CMK (cell line): ENCODE measurements at places on chromosomes 5 and 9.

DNA sequence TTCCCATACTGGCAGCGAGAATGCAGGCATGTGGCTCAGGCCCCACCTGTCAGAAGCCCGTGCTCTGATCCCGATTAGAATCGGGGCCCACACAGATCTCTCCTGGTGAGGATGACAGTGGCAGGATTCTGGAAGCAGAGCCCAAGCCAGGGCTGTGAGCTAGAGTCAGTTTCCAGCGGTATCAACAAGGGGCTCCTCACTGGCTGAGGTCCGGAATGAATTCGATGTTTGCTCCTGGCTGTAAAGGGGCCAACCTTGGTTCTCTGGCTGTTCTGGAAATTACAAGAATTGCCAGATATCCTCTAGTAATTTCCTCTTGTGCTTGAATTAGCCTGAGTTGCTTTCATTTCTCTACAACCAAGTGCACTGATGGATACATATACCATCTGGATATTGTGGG, 129.1 kb upstream of the SPRY4 start:
- DNase-seq = no peak

DNA sequence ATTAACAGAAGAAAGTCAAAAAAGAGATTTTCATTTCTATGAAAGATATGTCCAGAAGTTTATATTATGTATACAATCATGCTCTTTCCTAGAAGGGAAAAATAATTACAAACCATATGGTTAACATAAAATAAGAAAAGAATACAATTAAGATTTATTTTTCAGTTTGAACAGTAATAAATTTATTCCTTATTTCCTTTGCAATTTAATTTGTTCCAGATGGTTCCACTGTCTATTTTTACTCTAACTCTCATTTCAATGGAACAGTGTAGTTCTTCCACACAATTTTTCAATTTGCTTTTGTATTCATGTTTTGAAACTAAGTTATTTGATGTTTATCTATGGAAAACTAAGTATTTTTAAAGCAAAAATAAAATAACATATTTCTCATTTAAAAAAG, 1026.3 kb downstream of the TAF11L14 start:
- no peak for DNase-seq

GRCh38 chr9:3495855-3496254, 29.9 kb downstream of the RFX3 start:
- DNase-seq = no peak

DNA sequence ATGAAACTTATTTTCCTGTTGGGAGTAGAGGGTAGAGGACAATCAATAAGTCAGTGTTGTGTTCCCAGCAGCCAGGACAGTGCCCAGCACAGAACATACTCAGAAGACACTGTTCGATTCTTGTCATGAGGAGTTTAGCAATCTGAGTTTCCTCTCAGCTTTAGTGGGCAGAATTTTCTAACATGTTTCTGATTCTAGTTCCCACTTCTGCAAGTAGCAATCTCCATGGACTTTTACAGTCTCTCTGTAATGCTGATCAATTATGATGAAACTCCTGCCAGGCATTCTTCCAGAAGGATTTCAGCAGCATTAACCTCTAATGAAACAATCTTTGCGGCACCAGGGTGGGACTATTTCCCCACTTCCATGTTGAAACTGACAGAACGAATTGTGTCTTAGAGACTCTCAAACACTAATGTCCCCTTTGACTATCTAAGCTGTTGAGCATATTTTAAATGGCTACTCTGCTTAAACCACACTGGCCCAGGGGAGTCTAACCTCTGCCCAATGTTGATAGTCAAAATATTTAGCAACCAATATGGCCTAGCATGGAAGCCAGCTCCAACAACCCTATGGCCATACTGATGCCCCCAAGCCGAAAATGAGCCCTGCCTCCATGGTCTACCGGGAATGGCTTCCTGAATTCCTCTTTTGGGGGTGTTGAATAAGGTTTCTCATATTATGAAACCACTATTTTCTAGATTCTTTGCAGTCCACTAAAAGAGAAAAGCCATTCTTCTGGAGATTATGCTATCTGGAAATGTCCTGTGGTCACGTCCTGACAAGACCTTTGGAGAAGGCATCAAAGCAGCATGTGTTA, 484.3 kb downstream of the BNC2 start:
- DNase-seq = no peak

DNA sequence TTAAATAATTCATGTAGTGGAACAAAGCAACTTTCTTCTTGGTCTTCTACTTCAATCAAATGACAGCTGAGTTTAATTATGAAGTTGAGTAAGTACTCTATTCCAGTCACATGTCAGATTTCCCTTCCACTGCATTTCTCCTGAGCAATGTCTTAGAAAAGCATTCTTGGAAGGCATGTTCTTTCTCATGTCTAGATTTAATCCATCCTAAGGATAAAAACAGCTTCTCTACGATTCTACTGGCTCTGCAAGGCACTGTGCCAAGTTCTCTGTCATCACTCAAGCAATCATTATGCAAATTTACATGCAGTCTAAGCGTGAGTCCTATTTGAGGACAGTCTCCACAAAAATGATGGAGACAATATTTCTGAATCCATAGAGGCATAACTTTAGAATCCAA, 142.4 kb downstream of the YIPF5 start:
- no peak for DNase-seq

DNA sequence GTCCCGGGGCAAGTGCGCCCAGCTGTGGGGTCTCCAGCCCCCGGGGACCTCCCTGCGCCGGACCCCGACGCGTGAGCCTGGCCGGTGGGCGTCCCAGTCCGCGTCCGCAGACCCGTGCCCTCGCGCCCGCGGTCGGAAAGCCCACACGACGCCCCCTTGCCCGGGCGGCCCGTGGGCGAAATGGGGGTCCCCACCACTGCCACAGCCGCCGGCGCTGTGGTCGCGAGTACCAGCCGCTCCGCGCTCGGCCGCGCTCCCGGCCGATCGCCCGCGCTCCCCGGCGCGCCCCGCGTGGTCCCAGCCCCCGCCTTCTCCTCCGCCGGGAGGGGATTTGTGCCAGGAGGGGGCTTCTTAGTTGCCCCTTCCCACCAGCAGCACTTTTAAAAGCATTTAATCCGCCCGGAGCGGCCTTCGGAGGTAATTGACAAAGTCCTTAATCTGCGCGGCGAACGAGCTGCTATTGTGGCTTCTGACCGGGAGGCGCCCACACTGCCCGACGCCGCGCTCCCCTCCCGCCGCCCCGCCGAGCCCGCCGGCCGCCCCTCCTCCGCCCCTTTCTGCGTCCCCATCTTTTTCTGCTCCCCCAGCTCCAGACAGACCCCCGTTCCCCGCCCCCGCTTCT, 469 bp upstream of the FIBCD1 start:
- no peak for DNase-seq

GRCh38 chr5:156936972-156937371, 26.1 kb downstream of the TIMD4 start:
- DNase-seq = no peak

DNA sequence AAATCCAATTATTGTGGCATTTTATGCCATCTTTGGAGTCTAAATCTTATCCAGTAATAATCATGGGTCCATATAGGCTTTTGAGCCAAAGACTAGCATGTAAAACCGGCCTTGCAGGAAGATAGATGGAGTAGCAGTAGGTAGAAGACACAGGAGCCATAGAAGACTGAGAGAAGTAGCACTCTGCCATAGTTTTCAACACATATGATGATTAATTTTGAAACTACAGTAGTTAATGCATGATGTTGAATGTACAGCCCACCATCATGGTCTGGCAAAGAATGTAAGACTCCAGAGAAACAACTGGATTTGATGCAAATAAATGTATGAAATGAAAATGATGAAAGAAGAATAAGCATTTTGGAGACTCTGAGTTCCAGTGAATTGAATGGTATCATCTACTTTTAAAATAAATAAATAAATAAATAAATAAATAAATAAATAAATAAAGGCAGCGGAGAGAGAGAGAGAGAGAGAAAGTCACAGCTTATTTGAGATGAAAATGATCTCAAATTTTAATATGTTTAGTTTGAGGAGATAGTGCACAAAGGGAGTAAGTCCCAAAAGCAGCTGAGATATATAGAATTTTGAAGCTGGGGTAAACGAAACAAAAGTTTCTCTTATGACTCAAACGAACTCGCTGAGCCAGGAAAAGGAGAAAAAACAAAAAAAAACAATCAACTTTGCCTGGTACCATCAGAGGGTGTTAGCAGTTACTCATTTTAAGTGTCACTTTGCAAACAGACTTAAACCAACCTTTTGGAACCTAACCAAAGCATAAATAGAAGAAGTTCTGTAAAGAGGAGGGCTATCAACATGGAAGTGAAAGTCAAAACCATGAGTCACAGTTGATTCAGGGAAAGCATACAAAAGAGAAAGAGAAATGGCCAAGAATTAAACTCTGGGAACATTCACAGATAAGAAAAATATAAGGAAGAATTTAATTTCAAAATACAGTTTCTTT, 388.7 kb downstream of the CETN3 start:
- DNase-seq = no peak

DNA sequence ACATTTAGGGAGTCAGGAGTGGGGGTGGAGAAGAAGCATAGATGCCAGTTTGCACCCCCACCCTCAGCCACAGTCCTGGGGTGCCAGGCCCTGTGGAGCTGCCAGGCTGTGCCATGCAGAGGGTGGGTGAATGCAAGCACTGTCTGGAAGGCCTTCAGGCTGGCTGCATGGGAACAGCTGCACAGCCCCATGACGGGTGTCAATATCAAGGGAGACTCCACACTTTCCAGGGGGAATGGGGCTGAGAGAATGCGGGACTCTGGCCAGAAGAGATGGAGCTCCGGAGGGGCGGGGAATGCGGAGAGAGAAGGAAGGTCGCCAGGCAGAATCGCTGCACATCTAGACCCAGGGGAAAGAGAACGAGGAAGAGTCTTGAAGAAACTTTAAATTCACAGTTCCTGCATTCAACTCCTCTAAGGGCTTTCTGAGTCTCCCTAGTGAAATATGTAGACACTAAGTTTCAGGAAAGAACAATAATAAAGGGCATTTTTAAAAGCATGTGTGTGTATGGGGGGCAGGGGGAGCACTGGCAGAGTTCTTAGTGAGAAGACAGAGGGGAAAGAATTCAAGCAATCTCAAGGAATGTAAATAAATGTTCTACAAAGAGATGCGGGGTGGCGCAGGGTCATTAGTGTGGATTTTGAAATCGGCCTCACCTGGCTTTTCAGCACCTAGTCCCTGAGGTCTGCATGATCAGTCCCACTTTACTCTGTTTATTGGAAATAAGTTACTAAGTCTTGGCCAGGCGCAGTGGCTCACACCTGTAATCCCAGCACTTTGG, 59.1 kb downstream of the BOD1 start:
- no peak for DNase-seq

- no peak for DNase-seq
These were observed 515.2 kb upstream of the ZNF608 start for GRCh38 chr5:125261505-125262250.

GRCh38 chr5:127074466-127074865, 1.2 kb upstream of the C5orf63 start:
- no peak for DNase-seq

- DNase-seq = no peak
These were observed 73.1 kb downstream of the MAST4 start for GRCh38 chr5:66669086-66669861.

- no peak for DNase-seq
These were observed 126.7 kb downstream of the DCP2 start for GRCh38 chr5:113103330-113103729.

DNA sequence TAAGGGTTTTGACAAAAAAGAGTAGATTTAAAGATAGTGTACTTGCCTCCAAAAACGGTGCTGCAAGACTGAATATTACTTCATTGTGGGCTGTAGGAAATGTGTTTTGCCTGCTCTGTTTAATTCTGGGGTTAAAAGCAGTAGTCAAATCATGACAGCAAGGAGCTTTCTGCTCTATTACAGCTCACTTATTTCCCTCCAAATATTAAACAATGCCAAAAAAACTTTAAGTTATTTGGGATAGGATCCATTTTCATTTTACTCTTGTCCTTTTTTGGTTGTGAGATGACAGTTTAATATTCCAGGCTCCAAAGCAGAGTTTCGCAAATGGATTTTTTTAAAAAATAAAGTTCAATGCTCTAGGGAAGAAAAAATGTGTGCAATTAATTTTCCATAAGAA, 340.4 kb upstream of the RGMB start:
- no peak for DNase-seq
